Vagina (tissue), 2 donors: ENCODE measurements at places on chromosomes 1 and 21.

- DNase-seq, result no peak
These were observed 863 bp downstream of the FH start for GRCh38 chr1:241518476-241519307.

DNA sequence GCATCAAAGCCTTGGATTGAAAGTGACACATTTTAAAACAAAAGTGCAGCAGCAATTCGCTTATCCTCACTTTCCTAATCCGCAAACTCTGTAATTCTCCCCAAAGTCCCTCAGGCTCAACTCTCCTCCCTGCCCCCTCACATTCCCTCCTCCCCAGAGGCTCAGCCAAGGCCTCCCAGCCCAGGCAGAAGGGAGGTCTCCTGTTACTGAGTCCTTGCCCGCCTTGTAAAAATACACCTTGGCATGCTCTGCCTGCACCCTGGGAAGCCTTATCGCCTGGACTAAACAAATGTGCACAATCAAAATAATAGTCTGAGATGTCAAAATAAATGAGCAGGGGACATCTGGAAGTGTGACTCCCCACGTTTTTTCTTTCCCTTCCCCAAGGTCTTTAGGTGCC, 109.7 kb downstream of the PLXNA2 start:
- DNase-seq, result no peak

GRCh38 chr1:26345718-26346117, 8.2 kb downstream of the CRYBG2 start:
- no peak for DNase-seq

- DNase-seq, result no peak
These were observed 508 bp downstream of the RAVER2 start for GRCh38 chr1:64745181-64745985.

DNA sequence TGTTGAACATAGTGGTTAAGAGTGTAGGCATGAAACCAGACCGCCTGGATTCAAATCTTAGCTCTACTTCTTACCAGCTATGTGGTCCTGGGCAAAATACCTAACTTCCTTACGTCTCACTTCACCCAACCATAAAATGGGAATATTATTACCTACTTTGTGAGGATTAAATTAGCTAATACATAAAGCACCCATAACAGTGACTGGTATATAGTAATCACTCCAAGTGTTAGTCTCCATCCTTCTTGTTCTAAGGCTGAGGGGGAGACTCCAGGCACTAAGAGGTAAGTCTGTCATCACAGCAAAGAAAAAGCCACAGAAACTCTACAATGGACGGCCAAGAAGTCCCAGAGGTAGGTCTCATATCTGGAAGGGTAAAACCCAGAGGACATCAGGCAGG, 2.8 kb downstream of the SMG5 start:
- no peak for DNase-seq

DNA sequence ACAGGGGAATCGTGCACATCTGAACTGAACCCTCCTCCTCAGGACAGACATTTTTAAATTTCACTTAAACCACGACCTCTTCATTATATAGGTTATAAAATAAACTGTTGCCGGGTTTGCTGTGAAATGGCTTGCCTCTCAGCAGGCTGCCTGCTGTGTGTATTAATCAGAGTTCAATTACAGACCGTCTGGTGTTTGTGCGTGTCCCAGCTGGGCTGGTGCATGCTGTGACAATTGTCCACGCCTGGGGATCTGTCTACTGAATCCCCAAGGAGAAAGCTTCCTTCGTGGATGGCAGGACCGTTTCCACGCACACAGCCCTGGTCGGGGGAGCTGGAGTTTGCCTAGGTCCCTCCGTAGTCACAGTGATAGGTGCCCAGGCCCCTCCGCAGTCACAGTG, 13.4 kb upstream of the AGPAT3 start:
- no peak for DNase-seq

GRCh38 chr1:116826818-116827606, 72.8 kb downstream of the CD2 start:
- DNase-seq, result no peak

- no peak for DNase-seq
These were observed 48.1 kb downstream of the RAP1GAP start for GRCh38 chr1:21621051-21621450.

DNA sequence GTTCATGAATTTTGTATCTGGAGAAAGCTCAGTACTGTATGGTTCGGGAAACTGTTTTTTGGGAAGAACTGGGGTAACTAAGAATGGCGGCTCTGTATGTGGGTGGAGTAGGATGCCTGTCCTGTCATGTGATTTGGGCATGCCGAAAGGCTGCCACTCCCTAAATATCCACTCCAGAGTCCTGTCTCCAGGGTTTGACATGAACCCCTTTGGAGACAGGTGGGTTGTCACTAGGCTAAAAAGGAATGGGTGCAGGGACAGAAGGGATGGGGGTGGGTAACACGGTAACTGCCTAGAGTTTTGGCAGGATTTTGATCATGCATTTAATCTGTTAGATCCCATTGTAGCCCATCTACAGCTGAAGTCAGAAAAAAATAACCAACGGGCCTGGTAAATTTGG, 150.1 kb downstream of the KCNJ6 start:
- DNase-seq, result no peak

- no peak for DNase-seq
These were observed at the start of gene SH2D1B for GRCh38 chr1:162412002-162412401. TSS of gene SH2D1B (minus strand) at chr1:162412136. CDS start at chr1:162412016, 120 bp downstream.

DNA sequence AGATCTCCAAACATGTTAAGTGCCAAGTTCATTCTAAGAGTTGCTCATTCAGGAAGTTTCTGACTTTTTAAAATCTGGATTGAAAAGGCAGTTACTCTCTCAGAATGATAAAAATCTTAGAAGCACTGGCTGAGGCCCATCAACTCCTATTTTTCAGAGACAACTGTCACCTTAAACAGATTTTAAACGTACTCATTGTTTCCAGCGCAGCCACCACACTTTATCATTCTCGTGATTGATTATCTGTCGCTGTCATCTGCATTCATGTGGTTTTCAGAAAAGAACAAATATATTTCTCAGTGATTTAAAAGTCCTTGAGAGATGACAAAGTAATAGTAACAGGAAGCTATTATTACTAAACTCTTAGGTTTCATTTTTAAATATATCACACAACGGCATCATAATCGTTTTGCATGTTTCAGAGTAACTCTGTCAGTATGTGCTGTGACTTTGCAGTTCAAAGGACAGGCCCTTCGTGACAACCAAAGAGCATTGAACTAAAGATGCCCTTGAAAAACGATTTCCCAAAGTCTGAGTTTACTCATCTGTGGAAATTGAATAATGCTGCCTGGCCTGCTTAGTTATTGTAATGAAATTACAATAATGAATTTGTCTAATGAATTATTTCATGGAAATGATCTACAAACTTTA, 14.9 kb upstream of the KCNK1 start:
- DNase-seq, result no peak

DNA sequence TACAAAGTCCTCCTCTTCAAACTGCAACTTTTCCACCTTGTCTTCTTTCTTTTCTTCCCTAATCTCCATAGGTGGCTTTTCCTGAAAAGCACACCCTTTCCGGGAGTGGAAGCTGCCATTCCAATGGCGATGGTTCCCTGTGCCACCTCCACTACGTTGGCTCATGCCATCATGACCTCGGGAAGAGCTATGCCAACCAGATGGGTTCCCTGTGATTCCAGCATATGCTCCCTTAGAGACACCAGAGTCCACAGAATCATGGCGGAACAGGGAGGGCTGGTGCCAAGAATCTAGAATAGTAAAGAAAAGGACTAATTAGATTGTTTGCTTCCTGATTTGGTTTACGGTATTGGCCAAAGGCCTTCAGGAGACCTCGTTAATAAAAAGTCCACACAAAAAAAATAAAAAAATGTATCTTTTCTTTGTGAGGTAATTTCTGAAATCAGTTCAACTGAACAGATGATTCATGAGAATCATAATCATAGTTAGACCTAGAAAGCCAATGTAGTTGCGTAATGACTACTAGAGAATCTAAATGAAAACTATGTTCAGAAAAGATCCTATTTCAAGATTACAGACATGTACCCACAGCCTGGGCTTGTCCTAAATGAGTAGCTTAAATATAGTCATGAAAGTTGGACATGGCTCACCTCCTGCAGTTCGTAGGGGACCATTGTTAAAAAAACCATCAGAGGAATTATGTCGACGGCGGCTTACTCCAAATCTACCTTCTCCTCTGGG, 30.9 kb upstream of the CCDC17 start:
- DNase-seq, result no peak

GRCh38 chr1:96597218-96597617, 124.4 kb upstream of the PTBP2 start:
- no peak for DNase-seq

- DNase-seq, result no peak
These were observed 48.4 kb upstream of the DNAJC6 start for GRCh38 chr1:65260851-65261473.

- no peak for DNase-seq
These were observed 4.9 kb upstream of the BACE2 start for GRCh38 chr21:41163091-41163490.

GRCh38 chr1:164876398-164877116, 317.6 kb downstream of the PBX1 start:
- no peak for DNase-seq

DNA sequence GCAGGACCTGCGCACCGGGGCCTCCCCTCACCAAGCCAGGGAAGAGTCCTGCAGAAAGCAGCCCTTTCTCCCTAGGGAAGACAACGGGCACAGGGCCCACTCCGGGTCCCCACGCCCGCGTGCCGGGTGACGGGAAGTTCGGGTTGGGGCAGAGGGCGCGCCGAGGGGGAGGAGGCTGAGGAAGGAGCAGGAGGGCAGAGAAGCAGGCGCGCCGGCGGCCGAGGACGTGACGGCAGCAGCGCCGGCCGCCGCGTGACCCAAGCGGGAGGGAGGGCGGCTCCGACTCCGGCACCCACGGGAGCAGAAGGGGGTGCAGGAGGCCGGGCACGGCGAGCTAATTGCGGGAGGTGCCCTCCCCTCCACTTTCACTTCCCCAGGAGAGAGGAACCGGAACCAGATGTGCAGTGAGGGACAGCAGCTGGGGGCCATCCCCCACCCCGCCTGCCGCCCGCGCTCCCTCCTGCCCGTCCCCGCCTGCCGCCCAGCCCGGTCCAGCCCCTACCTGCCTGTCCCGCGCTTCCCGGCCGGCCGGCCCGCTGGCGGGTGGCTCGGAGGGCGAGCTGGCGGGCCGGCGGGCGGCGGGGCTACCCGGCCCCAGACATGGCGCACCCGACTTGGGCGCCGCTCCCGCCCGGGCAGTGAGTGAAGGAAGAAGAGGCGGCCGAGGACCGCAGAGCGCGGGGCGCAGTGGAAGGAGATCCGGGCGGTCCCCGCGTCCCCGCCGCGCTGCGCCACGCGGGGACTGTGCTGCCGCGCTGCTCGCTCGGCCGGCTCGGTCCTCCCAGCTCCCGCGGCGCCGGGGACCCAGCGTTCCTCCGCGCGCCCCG, 510 bp downstream of the DENND4B start:
- no peak for DNase-seq

DNA sequence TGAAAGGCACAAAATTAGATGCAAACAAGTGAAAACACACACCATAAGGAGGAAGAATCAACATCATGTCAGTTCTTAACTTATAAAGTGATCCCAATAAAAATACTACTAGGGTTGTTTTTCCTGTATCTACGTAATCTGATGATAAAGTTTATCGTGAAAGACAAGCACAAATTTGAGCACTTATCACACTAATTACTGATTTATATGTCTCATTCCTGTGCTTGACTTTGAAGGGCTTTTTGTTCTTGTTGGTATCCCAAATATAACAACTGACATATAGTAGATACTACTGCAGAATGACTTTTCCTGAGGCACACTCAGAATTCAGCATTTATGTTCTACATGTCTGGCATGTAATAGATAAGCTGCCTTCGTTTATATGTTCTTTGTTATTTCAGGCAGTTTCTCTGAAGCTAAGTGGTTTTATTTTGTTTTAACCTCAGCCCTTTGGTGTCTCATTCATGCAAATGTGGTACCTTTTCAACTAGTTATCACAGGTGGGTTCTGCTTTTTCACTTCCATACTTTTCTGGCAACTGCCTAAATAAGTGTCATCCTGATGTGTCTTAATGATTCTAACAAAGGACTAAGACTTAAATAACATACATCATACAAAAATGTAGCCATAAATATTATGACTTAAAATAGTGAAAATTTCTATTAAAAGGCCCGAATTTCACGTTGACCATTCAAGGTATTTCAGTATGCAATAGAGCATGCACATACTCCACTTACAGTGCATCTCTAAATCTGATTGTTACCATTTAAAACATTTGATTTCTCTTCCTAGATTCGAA, 73.2 kb downstream of the LRRC8C start:
- no peak for DNase-seq

DNA sequence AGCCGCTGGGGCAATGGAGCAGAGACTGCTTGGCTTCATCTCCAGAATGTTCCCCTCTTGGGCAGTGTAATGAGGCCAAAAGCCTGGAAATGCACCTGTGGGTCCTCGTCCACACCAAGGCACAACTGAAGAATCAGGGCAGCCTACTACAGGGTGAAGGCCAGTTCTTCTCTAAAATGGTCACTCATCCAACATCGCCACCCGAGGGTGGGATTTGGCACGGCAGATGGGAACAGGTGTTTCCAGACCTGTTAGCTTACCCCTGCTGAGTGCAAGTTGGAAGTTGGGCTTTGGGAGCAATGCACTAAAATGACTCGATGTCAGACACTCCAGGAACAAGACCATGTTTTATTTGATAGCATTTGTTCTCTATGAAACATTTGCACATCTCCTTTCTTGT, 543.7 kb downstream of the NPHP4 start:
- DNase-seq, result no peak

DNA sequence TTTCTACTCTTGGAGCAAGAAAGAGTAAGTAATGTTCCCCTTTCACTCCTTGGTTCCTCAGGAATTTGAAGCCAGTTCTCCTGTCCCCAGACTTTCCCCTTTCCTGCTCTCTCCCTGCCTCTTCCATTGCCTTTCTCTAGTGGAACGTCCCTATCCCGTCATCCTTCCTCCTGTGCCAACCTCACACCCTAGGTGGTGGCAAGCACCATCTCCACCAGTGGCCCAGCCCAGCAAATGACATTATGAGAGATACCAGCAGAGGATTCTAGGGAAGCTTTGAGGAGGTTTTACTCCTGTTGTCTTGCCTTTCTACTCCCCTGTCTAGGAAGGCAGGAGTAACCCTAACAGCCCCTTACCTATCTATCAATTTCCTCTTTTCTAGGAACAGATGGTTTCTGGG, 8.1 kb upstream of the TACSTD2 start:
- DNase-seq, result peak; percentile 87
